ENCODE measurements at places on chromosomes 4 and X.

DNA sequence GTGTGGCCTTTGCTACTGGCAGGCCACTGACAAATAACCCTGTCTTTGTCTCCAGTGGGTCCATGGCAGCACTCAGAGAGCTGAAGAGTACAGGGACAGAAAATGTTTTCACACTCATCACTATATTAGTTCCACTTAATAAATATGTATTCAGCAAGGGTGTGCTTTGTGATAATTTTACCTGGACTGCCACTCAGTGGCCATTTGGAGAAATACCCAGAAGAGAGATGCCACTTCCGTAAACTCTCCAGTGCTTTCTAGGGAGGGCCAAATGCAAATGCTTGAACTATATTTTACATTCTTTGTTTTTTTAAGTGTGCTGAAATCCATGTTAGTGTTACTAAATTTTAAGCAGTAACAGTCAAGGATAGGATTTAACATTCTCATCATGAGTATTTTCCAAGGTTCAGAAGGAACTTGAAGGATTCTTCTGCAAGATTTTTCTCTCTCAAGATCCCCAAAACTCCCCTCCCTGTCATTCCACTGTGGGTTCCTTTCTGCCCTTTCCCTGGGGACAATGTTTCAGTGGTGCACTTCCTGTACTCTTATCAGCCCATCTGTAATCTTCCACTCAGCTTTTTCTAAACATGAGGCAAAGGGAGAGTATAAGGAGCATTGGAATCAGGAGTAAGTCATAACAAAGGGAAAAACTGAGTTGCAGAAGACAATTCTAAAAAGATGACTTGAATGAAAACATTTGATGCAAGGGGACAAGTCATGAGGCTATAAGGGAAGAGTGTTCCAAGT, 46.0 kb downstream of the TFDP3 start:
- peak; percentile 23 for DNase-seq

DNA sequence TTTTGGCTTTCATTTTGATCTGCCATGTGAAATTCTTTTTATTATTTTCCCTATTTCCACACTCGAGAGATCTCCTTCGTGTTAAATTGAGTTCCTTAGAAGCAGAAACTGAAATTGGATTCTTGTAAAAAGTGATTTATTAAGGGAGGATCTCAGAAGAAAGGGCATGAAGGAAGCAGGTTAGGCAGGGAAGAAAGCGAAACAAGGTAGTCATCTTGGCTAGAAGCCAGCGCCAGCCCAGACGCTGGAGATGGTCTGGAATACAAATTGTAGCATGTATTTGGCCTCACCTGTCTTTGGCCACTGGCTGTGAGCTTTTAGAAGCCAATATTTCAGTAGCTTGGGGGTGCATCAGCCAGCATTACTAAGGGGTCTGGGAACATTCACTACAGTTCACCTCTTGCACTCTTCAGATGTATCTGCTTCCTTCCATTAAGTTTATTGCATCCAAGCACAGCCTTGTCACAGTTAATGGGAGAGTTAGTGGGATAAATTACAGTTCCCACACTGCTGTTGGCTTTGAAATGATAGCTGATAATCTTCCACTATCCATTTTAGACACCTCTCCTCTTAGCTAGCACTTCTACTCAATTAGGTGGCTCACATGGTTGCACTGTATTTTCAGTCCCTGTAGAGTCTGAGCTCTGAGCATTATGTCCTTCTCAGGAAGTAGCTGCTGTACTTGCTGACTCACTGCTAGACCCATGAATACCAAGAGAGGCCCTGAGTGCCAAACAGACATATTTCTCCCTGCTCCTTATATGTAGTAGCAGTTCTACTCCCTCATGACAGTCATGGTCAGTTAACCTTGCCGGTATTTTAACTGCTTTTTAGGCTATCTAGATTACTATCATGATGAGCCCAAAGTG, 14.6 kb downstream of the GRXCR1 start:
- no peak for DNase-seq

DNA sequence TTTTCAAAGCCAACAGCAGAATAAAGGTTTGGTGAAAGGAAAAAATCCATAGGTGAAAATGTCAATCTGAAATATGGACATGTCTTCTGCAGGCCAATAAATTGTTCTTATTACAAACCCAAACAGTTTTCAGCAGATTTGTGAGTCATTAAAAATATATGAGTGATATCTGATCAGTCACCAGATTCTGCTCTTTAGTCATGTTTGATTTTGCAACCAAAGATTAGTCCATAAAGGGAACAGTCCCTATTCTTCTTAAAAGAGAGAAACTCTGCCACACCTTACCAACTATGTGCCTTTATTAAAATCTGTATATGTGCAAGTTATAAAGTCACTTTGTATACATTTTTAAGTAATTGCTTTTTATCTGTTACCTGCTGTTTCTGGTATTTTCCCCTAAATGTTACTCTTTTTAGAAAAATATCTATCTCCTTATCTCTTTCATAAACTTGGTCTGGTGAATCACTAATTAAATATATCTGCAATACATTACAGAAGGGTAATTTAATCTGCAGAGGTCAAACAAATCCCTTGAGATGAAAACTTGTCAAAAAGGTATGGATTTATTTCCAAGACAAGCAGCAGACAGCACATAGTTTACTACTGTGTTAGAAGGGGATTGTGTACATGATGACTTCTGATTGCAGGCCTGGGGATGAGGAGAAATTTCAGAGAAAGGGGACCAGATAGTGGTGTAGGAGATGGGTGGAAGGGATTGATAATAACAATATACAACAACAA, 322.9 kb upstream of the NWD2 start:
- DNase-seq = no peak

- DNase-seq = no peak
Observed at GRCh38 chr4:97531351-97531750, 611.9 kb downstream of the STPG2 start.

- DNase-seq = peak; percentile 48
Observed at GRCh38 chr4:76208005-76208765, 5.4 kb downstream of the SCARB2 start.

DNA sequence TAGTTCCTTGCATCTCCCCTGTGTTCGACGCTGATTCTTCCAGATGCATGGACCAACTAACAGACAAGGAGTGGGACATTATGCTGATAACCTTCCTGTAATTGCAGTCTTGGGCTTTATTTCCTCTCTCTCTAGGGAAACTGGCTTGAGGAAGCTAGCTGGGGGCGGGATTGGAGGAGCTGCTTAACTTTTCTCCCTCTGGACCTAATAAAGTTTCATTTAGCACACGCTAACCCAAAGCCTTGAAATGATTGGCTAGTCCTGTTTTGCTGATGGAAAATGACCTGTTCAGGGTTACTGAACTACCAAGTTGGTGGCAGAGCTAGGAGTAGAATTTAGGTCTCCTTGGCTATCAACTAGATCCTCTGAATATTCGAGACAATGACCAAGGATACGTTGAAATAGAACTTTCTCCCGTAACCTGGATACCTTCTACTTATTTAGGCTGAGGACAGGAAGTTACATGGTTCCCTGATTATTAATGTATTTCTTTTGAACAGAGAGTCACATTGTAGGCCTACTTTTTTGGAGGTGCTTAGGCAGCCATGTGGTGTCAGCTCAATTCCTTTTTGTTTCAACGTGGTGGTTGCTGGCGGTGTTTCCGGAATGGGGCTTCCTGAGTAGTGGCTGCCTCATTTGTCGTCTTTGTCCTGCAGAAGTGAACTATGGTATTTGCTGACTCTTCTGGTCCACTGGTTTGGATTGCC, 2.0 kb downstream of the PGK1 start:
- no peak for DNase-seq
